ENCODE measurements at places on chromosomes 16 and 17.
A peak's percentile ranks its signal among the peaks of the same experiment; 100 is the strongest.

DNA sequence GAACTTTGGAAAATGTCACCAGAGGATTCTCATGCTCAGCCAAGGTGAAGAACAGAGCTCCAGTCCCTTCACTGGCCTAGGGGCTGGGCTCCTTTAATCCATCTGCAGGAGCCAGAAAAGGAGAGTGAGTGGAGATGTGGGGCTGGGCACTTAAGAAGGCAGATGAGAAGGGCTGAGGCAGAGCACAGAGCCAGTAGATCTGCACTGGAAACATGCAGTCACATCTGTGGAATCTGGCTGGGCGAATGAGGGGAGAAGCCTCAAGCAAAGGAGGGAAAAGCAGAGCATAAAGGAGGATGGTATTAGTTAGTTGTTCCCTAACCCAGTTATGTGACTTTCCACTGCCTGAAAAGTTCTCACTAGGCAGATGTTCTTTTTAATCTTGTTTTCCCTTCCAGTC lies 50.4 kb upstream of the BCAR1 start:
- DNase-seq = no peak

GRCh38 chr17:44203731-44204440 lies 4.2 kb upstream of the ATXN7L3 start:
- no peak for DNase-seq

- DNase-seq = no peak
Measured at GRCh38 chr17:44872131-44872768, 24.6 kb downstream of the HIGD1B start.

DNA sequence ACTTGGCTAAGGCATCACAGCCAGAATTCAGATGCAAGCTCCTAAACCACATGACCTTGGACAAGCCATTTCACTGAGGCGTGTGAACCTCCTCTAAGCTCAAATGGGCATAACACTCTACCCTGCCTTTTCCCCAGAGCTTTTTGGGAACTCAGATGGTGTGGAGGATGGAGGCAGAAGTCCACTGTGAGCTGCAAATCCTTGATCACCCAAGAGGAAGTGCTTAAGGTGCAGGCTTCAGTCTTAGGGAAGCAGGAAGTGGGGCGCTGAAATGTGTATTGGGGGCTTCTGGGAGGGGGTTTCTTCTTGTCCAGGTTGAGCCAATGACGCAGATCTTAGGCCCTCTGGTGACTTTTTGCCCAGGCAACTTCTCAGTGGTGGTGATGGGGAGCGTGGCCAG lies 12.9 kb downstream of the CIITA start:
- DNase-seq = no peak

DNA sequence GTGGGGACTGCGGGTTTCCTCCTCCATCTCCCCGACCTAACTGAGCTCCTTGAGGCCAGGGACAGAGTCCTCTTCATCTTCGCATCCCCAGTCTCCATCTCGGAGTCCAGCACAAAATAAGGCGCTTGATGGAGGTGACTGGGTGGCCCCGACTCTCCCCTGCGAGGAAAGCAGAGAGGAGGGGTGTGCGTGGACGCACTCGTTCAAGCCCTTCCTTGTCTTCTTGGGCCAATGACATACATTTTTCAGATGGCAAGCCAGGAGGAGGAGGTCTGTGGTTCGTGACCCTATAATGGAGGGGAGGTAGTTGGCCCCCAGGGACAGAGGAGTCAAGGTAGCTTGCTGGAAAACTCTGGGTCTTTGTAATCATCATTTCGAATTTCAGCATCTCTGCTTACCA lies 17.2 kb downstream of the CRISPLD2 start:
- no peak for DNase-seq

DNA sequence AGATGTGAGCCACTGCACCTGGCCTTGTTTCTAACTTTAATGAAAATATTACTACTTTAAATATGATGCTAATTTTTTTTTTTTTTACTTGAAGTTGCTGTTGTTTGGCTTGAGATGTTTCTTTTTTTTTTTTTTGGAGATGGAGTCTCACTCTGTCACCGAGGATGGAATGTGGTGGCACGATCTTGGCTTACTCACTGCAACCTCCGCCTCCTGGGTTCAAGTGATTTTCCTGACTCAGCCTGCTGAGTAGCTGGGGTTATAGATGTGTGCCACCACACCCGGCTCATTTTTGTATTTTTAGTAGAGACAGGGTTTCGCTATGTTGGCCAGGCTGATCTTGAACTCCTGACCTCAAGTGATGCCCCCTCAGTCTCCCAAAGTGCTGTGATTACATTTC lies 23.6 kb downstream of the IGSF6 start:
- DNase-seq = no peak

DNA sequence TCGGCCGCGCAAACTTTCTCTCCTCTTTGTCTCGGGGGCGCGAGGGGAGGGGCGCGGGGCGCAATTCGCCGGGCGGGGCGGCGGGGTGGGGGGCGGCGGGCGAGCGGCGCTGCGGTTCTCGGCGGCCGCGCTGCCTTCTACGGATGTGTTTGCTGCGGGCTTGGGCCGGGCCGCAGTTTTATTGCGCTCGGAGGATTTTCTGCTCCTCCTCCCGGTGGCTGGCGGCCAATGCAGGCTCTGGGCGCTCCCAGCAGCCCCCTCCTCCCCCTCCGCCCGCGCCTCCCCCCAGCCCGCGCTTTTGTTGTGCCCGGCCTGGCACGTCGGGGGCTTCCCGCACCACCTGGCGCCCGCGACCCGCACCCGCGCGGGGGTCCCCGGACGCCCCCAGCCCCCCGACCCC lies at the start of gene TIMP2:
TSS of gene TIMP2 (minus strand) at position 154 of the 400 bp plus-strand sequence. CDS start 299 bp downstream, outside the sequence.
- no peak for DNase-seq

GRCh38 chr16:3689731-3690130 lies 27.6 kb downstream of the TRAP1 start:
- DNase-seq = no peak

- DNase-seq = peak; percentile 69
Measured at GRCh38 chr17:82173351-82174041, 39.1 kb downstream of the CCDC57 start.

DNA sequence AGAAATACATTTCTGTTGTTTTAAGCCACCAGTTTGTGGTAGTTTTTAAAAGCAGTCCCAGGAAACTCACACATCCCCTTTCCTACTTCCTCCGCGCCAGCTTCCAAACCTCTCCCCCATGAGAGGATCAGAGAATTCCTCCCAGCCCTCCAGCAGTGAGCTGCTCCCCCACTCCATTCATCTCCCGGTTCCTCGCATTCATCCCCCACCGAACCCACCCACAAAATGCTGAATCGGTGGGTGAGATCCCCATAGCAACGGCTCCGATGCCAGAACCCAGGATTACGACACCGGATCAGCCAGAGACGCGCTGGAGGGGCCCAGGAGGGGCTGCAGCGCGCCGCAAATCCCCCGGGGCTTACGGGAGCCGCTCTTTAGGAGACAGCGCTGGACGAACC lies 251.4 kb upstream of the RPL38 start:
- no peak for DNase-seq

DNA sequence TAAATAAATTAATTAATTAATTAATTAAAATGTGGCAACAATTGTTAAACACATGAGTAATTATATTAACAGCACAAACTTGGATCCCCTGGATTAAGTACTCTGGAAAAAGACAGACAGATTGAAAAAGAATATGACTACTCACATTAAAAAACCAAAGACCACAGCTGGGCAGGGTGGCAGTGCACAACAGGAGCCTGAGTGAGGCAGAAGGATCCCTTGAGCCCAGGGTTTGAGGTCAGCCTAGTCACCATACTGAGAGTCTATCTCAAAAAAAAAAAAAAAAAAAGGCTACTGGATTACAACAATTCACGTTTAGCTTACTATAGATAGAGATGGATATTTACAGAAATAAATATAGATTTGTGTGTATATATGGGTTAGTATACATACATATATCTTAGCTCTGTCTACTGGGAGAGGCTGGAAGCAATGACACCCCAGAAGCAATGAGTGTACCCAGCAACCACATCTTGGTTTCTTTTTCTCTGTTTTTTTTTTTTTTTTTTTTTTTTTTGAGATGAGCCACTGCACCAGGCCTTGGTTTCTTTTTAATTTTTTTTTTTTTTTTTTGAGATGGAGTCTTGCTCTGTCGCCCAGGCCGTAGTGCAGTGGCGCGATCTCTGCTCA lies 10.6 kb upstream of the SUZ12 start:
- no peak for DNase-seq

DNA sequence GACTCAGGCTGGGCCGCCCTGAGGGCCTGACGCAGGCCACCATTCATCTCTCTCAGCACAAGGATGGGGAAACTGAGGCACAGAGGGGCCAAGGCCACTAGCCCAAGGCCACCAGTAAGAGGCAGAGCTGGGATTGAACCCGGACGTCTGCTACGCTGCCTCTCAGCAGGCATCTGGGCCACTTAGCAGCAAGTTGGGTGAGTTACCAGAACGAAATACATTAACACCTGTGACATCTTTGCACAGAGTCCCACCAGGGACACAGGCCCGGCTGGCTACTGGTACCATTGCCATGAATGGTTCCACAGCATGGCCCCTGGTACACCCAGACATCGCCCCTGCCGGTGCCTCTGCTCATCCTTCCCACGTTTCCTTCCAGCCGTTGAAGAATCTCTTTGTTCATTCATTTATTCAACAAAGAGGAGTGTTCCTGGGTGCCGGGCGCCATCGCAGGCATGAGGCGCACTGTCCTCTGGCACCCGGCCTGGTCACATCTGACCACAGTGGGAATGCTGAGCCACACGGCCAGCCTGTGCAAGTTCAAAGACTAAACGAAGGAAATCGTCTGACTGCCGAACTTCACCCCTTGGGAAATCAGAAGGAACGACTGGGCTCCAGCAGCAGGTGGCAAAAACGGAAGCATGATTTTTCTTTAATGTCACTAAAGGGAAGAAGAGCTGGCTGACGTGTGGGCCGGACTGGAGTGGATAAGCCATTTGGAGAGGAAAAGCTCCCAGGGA lies 7.4 kb upstream of the ZNF469 start:
- DNase-seq = peak; percentile 68

DNA sequence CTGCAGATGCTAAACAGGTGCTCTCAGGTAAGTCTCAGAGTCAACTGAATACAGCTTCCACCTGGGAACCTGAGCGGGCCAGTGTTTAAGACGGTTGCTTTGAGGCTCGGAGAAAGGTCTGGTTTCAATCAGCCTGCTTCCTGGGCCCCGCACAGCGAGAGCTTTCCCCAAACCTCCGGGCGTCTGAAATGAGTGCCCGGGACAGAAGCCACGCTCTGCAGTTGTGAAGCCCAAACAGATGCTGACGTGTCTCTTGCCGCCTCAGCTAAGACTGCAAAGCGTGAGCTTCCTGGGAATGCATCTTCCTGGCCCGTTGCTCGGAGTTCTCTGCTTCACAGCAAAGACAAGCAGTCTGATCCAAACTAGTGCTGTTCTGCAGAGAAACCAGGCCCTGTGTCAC lies 36.7 kb downstream of the PLXDC1 start:
- no peak for DNase-seq

- DNase-seq = no peak
Measured at GRCh38 chr16:68972013-68972412, 128.7 kb downstream of the TANGO6 start.

- no peak for DNase-seq
Measured at GRCh38 chr16:12625068-12625467, 178.6 kb downstream of the CPPED1 start.

DNA sequence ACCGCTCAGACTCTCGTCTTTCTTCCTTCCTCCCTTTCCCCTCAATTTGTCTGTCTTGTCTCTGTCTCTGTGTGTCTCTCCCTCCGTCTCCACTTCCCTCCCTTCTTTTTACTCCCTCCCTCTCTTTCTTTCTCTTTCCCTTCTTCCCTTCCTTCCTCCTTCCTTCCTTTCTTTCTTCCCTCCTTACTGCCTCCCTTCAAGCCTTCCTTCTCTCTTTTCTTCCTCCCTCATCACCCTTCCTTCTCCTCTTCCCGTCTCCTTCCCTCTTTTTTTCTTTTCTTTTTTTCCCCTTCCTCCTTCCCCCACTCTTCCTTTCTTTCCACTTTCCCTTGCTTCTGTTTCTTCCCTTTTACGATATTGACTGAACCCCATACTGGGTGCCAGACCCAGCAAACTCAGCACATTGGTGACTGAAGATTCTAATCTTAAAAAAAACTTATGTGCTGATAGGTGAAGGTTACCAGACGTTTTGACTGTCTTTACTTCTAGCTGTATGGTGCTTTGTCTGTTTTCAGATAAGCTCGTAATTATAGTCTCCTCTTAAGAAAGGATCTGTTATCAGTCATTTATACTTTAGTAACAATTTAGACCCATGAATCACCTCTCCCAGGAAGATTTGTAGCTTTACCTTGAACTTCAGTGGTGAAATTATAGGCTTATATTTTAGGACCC lies 481 bp upstream of the BRD7 start:
- no peak for DNase-seq

DNA sequence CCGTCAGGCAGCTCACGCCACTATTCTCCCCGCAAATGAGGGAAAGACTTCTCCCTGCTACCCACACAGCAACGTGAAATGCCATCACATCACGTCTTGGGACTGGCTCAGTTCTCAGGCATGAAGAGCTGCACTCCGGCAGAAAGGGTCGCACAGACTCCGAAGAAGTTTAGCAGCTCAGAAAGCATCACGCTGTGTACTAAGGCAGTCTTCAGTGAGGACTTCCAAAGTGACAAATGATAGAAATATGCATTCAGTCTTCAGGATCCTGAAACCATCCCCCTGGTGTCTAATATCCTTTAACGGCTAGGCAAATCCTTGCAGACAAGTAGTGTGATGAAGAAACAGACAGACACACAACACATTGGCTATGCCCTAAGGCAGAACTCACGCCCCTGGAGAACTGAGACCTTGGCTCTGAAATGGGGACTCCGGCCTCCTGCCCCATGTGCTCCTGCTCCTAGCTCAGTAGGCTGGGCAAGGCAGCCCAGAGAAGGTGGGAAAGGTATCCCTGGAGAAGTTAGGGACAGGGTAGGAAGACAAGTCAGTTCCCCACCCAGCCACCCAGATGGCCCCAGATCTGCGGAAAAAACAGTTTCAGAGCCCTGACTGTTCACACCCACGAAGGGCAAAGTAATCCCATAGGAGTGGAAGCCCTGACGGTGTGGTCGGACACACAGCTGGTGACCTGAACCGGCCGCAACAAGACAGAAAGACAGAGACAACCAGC lies 1.6 kb downstream of the XYLT1 start:
- no peak for DNase-seq
